ENCODE measurements at places on chromosomes 13 and 19.
A peak's percentile ranks its signal among the peaks of the same experiment; 100 is the strongest.

DNA sequence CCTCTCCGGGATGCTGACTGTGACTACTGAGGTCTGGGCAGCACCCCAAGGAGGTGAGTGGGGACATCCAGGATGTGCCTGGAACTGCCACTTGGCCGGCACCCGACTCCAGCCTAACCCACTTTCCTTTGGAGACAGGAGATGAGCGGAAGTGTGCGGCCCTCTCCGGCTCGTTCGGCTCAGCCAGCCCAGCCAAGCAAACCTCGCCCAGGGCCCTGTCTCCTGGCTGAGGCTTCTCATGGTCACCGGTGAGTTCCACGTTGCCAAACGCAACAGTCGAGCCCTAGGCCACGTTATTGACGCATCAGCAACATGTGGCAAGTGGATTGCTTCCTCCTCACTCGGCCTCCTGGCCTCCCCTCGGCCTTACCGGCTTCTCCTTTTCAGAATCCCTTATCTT lies 5.5 kb downstream of the SLC7A10 start:
- DNase-seq, result no peak

DNA sequence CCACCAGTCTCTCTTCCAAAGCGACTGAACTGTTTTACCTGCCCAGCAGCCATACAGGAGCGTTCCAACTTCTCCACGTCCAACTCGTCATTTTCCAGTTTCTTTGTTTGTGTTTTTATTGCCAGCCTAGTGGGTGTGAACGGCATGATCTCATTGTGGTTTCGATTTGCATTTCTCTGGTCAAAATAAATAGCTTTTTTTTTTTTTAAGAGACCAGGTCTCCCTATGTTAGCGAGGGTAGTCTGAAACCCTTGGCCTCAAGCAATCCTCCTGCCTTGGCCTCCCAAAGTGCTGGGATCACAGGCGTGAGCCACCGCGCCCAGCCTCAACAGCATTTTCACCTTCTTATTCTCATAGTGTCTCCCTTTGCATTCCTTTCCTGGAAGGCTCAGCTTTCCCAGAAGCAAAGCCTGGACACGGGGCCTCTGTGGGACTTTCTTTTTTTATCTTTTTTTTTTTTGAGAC lies 4.2 kb upstream of the JSRP1 start:
- no peak for DNase-seq

DNA sequence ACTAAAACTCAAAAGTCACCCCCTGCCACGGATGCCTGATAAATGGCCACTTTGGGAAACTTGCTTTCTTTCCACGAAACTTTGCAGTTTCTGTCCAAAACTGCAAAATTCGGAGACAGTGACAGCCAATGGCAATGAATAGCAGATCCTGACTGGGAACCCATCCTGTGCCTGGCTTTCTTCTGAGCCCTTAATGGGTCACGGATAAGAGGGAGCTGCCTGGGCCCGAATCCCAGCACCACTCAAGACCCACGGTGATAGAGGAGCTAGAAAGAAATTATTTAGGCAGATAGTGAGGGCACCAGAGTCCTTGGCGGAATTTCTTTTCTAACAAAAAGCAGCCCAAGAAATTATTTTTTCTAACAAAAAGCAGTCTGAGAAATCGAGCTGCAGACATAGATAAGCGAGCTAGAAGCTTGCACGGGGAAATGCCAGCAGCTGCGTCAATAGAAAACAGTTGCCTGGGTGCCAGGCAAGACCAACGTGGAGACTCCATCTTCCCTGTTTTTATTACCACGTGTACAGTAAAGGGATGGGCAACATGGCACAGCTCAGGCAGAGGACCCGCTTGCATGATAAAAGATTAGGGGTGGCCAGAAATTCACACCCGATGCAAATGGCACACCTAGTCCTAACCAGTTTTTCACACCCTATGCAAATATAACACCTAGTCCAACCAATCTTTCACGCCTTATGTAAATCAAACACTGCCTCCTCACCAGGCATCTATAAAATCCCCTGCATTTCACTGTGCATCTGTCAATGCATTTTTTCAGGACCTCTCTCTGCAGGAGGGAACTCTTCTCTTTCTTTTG lies 7.1 kb upstream of the HSH2D start:
- no peak for DNase-seq

DNA sequence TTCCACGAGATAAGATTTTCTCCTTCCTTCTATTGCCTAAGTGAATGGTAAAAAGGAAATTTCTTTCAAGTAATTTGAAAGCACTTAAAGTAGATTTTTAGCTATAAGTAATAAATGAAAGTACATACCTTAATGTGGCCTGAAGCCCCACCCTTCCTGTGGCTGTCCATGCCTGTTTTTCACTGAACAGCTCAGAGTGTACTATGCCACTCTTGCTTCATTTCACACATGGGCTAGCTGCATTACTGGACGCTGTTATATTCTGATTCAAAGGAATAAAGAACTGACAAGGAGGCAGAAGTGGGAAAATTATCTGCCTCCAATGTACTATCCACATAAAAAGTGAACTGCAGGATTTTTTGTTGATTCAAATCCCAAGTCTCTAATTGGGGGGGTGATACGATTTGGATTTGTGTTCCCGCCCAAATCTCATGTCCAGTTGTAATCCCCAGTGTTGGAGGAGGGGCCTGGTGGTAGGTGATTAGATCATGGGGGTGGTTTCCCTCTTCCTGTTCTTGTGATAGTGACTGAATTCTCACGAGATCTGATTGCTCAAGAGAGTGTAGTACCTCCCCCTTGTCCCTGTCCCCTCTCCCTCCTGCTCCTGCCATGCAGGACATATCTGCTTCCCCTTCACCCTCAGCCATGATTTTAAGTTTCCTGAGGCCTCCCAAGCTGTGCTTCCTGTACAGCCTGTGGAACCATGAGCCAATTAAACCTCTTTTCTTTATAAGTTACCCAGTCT lies 154.7 kb upstream of the SGCG start:
- DNase-seq, result no peak

DNA sequence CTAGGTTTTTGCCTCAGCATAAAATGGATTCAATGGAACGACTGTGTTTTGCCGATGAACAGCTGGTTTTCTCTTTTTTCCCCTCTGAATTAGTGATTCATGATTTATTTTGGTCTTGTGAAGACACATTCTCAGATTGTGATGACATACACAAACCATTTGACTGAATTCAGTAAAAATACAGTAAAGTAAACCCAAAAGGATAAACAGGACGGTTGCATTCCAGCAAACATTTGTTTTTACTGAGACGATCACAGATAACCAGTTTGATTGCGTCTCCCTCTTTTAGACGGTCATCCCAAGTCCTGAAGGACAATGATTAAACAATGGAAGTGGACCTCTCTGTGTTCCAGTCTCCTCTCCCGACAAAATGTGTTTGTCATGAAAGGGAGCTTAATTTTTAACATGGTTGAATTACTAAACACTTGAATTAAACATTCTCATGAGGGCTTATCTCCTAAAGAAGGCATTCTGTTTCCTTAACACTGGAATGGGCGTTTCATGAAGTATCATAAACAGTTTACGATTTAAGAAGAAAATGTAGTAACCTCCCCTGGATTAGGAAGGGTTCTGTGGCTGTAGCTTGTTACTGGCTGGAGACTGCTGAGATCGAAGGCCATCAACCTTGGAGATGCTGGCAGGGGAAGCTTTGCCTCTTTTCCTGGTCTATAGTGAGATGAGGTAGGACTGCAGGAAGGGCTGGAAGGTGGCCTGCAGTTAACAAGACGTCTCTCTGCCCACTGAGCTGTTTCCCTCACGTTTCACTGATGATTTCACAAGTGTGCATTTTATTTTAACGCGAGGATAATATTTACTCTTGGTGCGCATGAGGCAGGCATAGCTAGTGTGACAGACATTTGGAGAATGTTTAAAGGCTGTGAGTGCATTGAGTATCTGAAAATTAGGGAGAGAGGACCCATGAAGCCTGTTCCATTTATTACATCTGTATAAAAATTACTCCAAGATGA lies 457.9 kb downstream of the FGF9 start:
- no peak for DNase-seq

DNA sequence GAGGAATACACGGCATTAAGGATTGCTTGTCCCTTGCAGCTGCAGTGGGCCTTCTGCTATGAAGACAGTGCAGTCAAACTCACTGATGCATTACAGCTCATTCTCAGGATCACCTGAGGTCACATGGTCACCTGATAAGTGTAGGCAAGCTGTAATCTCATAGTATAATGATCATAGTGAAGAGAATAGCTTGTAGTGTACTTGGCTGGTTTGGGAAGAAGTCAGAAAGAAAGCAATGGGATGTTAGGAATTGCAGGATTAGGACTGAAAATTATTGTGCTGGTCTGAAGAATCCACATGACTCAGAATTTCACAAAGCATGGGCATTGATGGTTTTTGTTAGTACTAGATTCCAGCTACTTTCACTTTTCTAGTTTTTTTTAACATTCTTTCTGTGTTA lies 76.7 kb downstream of the MBNL2 start:
- no peak for DNase-seq

- no peak for DNase-seq
These were observed 612.4 kb downstream of the PCDH9 start for GRCh38 chr13:66617786-66618185.

GRCh38 chr13:83940742-83941141 lies 58.5 kb upstream of the SLITRK1 start:
- DNase-seq, result peak; percentile 49

Measured in HS-5 (cell line).